Fibroblast of the conjunctiva (primary cell): ENCODE measurements at places on chromosomes 5 and 9.

- DNase-seq, result no peak
Measured at GRCh38 chr5:56356836-56357160, 123.7 kb upstream of the ANKRD55 start.

DNA sequence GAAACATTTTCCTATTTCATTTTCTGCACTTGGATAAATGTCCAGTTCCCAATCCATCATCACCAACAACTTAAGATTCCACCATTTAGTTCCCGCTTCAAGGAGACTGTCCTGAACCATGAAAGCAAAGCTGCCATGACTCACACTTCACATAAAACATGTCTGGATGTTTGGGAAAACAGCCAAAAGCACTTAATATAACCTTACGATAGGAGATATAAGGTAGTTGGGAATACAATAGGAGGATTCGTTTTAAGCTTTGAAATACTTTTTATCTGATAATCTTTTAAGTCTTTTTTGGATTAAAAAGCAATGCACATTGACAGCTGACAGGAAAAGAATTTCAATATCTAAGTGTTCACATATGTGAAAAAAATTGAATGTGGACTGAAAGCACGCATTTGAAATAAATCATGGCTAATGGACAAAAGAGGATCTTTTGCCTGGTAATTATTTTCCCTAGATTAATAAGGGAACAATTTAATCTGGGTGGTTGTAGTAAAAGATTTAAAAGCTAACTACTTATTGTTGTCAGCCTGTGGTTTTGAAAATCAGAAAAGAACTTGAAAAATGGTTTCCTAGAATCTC, 17.3 kb upstream of the TGFBI start:
- DNase-seq, result no peak

DNA sequence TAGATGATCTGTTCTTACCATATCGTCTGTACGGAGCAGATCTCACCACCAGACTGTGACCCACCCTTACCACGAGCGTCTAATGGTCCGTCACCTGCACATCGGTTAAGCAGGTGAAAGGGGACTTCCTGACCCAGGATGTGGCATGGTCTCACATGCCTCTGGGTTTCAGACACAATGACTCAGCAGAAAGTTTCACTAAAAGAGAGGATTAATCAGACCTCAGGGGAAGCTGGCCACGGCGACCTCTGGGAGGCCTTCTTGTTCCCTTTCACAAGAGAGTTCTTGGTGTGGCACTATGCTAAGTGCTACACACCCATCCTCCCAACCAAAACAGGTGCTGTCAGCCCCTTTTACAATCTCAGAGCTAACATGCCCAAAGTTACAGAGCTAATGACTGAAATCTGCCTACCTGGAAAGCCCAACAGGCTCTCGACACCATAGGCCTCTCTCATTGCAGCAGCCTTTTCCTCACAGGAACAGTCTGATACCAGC, 41.6 kb downstream of the ADAMTS12 start:
- no peak for DNase-seq

DNA sequence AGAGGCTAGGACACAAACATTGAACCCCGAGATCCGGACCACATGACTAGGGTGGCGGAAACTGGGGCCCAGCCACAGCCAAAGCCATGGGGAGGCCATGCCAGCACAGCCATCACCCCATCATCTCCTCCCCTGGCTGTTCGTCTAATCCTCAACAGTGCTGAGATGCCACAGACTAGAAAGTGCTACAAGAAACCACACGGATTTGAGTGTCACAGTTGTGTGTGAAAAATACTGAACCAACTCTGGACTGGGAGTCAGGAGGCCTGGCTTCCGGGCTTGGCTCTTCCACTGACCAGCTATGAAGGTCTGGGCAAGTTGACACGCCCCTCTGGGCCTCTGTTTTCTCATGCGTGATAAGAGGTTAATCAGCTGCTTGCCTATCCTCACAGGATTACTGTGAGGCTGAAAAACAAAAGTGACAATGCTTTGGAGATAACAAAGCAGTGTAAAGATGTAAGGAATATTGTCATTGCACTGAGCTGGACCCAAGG, 38.8 kb upstream of the SHB start:
- DNase-seq, result no peak

- no peak for DNase-seq
Measured at GRCh38 chr5:93845376-93845775, 104.0 kb upstream of the POU5F2 start.

DNA sequence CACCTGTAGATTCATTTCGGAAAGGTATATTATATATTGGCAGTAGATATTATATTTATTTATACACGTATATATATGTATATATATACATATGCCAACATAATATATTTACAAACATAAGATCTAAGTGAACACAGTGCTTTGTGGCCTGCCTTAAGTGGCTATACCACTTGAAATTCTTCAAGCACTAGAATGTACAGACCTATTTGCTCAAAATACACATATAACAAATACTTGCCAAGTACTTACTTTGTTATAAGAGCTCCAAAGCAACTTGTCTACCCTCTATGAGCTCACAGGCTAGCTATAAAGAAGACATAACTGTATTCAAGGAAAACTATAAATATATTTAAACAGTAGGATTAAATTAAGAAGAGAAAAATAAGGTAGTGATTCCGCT, 33.6 kb upstream of the SLC36A1 start:
- DNase-seq, result no peak

- no peak for DNase-seq
Measured at GRCh38 chr5:78364005-78364404, 3.6 kb downstream of the SCAMP1 start.

DNA sequence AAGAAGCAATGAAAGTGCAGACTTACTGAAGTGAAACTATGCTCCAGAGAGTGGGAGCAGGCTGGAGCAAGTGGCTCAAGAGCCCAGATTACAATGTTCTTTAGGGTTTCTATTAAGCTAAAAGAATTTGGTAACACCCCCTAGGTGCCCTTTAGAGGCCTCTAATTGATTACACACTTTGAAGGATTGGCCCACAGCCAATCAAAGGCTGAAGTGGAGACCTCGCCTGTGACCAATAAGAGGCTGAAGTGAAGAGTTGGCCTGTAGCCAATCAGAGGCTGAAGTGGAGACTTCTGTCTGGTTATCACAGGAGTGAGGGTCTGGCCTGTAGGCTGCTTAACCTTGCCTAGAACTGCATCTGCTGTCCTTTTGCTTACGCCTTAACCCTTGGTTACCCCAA, 46.7 kb upstream of the SPATA31C2 start:
- no peak for DNase-seq
